HT-29 (cell line): ENCODE measurements at places on chromosomes 1 and 21. TPM values are rescaled to one million over a fixed set of nuclear protein-coding genes. Genes with fewer than 3 reads are reported as not detected.

GRCh38 chr1:43358121-43358745 is 548 bp upstream of the CDC20 start:
- peak; percentile 77 for DNase-seq

- DNase-seq, result no peak
Measured at GRCh38 chr1:2080140-2080539, 29.9 kb downstream of the PRKCZ start.

DNA sequence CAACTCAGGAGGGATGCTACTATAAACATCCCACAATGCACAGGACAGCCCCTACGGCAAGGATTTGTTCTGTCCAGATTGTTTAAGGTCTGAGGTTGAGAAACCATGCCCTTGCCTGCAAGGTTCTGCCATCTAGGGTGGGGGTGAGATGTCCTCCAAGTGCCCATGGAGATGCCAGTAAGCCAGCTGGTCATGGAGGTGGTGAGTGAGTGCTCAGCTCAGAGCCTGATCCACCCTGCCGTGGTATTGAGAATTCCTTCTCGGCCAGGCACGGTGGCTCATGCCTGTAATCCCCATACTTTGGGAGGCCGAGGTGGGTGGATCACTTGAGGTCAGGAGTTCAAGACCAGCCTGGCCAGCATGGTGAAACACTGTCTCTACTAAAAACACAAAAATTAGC is 13.3 kb upstream of the CTRC start:
- no peak for DNase-seq

GRCh38 chr1:182392050-182393028 is 749 bp upstream of the GLUL start:
- DNase-seq, result peak; percentile 46

DNA sequence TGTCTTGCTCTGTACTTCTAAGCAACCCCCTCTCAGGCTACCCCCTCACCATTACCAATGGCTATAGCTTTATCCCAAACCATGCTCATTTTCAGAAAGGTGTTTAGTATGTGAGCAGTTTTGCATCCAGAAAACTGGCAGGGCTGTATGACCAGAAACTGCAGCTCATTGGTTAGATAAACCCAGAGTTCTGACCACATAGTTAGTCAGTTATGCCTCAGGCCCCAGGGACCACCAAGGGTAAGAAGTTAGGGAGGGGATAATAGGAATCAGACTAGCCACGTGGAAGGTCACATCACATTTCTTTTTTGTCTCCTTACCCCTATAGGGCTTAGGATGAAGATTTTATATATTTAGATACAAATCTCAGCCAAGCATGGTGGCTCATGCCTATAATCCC is 1.2 kb downstream of the ITGA10 start:
- DNase-seq, result no peak

DNA sequence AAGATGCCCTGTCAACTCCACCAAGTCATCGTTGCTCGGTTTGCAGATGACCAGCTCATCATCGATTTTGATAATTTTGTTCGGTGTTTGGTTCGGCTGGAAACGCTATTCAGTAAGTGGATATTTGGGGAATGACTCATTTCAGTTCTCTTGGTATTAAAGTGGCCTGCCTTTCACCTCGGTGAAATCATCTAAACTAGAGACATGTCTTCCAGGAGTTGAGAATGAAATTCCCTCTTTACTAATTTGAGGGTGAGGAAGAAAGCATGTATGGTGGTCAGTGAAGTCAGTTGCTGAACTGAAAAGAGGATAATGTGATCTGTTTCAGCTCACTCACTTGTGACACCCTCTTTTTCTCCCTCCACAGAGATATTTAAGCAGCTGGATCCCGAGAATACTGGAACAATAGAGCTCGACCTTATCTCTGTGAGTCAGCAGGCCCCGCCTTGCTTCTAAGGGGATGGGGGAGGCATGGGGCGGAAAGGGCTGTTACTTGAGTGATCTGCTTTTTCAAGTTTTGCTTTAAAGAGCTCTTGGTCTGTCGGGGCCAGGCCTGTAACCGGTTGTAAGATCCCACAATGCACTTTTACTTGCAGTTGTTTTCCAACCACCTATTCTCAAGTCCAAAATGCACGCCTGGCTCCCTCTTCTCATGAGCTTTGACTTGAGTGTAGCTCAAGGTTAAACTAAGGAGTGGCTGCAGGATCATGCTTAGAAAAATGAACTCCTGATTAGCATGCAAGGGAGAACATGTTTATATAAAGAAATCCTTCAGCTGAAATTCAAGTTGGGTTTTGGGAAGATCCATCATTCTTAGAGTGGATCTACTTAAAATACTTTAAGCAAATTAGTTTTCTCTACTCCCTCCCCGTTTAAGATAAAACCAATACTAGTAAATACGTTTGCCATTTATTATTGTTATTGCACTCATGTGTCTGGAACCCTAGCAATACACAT is 59.8 kb downstream of the CAPN2 start:
- DNase-seq, result peak; percentile 61

- no peak for DNase-seq
Measured at GRCh38 chr1:36481091-36481490, 1.6 kb downstream of the CSF3R start.

DNA sequence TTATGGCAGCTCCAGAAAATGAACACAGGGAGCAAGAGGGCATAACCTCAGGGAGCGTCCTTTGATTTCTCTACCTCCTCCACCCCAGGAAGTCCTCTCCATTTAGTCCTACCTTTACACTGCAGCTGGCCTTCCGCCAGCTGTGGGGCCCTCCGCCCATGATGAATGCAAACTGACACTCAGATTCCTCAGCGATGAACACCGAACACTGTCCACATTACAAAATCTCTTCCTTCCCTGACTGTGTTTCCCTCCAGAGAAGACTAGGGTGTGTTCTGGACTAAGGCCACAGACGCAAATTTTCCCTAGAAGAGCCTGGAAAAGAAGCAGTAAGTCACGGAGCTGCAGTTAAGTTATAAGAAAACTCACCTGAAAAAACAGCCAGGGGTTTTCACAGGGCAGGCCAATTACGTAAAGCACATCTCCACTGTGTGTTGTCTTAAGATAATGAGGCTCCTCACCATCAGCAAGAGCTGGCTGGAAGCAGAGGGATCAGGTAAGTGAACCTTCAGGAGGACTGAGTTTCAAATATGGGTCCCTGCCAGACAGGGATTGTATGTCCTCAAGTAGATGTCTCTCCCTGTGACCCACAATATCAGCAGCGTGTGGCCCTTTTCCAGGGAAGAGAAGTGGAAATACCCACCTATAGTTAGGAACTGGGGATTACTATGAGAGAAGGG is 46.3 kb upstream of the ATP1B1 start:
- DNase-seq, result peak; percentile 89

- DNase-seq, result no peak
Measured at GRCh38 chr21:39654951-39655350, 42.2 kb downstream of the B3GALT5 start.

DNA sequence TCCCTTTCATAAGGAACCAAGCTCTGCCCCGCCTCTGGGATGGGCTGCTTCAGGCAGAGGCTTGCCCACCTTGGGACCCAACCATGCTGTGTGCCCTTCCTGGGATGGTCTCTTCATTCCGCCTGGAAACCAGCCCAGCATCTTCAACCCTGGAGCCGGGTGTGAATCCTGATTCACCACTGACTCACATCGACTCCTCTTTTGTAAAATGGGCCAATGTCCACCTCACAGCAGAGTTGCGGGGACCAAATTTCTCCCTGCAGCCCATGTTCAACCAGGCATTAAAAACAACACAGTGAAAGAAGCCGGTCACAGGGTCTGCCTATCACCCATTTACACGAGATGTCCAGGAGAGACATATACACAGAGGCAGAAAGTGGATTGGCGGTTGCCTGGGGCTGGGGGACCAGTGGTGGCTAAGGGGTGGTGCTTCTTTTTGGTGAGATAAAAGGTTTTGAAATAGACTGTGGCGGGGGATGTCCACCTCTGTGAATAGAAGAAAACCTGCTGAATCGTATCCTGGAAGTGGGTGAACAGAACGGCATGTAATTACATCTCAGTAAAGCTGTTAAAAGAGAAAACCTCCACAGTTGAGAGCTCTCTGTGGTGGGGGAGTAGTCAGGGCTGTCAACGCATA is 6.9 kb upstream of the GPR153 start:
- DNase-seq, result no peak

GRCh38 chr1:103901072-103901471 is 151.4 kb downstream of the AMY1C start:
- no peak for DNase-seq

GRCh38 chr1:246095443-246095842 is 411.6 kb downstream of the SMYD3 start:
- no peak for DNase-seq

DNA sequence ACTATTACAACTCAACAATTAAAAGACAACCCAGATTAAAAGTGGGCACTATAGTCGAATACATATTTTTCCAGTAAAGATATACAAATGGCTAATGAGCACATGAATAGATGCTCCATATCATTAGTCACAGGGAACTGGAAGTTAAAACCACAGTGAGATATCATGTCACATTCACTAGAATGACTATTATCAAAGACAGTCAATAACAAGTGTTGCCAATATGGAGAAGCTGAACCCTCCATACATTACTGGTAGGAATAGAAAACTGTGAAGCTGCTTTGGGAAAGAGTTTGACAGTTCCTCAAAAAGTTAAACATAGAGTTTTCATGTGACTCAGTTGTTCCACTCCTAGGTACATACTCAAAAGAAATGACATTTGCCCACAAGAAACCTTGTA is 30.6 kb upstream of the MRPS6 start:
- no peak for DNase-seq

DNA sequence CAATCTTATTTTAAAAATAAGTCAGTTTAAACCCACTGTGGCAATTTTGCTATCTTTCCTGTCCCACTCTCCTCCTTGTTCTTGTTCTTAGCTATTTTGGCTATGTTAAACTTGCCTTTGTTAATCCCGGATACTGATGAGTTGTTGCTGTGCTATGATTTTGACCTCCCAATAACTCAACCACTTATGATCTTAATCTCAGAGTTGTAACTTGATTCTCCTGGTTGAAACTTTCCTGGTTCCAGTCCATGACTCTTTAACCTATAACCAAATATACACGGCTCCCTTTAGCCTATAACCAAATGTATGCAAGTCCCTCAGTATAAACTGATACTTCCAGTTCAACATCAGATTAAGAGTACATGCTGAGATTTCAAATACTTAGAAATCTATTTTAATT is 15.6 kb upstream of the ACADM start:
- DNase-seq, result no peak

DNA sequence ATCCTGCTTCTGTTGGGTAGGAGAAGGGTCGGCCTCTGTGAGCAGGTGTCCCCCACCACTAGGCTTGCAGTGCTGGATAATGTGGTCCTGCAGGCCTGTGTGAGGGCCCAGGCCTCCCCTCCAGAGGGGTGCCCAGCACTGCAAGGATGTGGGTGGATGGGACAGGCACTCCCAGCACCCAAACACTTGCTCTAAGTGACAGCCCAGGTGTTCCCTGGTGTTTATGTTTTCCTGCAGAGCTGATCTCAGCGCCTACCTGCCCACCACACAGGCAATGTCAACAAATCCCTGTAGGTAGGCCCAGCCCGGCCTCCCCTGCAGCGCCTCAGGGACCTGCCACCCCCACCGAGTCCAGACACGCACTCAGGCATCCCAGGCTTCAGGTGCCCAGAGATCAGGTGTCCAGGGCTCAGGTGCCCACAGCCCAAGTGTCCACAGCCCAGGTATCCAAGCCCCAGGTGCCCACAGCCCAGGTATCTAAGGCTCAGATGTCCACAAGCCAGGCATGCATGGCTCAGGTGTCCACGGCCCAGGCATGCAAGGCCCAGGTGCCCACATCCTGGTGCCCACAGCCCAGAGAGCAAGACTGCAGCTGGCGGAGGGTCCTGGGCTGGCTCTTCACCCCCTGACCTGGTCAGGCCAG is 59.2 kb downstream of the WNT9A start:
- no peak for DNase-seq

- DNase-seq, result peak; percentile 37
Measured at GRCh38 chr21:43733529-43734071, 14.7 kb downstream of the PDXK start.

DNA sequence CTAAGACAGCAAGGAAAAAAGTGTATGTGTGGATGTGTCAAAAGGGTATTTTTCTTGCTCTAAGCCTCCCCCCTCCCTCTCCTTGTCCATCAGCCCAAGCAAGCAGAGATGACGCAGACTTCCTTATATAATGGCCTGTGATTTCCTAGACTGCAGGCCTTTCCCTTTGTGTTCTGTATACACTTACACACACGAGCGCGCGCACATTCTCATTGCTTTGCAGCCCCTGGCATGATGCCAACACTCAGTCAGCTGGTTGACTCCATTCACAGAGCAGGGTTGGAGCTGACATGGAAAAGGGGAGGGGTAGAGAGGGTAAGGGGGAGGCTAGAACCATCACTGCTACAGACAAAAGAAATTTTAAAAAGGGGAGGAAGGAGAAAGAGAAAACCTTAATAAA is 41.8 kb downstream of the GATAD2B start:
- DNase-seq, result peak; percentile 83

DNA sequence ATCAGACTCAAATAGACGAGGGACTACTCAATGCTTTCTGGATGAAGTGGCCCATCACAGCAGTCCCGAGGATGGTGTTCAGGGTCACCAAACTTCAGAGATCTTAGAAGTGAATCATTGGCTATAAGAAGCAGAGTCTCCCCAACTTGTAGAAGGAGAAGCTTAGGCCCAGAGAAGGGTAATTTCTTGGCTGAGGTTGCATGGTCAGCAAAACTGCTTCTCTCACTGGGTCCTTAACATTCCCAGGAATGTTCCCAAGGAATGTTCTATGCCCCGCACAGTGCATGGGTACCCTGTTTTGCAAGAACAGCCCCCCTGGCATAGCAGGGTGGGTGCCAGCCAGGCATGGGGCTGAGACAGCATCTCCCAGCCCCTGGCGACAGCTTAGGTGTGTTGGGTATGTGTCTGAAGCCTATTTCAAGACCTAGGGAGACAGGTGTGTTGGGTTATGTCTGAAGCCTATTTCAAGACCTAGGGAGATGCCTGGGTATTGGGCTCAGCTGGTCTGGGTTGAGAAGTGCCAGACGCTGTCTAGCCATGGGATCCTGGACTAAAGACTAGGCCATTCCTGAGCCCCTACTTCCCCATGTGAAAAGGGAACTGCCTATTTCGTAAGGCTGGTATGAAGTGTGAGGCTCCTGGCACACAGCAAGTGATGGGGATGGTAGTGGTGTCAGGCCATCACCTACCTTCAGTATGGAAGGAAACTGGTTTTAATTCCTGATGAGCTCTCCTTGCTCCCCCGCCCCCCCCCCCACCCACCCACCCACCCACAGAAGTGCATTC is 26.1 kb downstream of the PADI6 start:
- no peak for DNase-seq

DNA sequence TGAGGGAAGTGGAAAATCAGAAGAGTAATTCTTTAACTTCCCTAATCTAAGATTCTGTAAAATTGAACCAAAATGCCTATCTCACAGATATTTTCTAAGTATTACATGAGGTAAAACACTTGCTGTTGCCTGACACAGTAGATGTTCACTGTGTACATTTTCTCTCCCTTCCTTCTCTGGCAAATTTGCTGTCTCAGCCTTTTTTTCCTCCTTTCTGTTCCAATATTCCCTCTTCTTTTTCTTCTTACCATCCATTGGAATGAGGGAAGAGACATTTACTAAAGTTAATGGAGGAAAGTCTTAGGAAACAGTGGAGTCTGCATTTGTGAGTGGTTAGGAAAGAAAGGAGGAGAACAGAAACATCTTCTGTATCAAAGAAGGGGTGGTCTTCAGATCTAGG is 239.9 kb downstream of the ZP4 start:
- DNase-seq, result no peak

- DNase-seq, result no peak
Measured at GRCh38 chr1:114164840-114165543, 11.3 kb upstream of the SYT6 start.

Gene HAX1
- 111 and 139 TPM in 2 replicates for total RNA-seq

Gene PROX1
- total RNA-seq, result 0.94 and 1.0 TPM in 2 replicates

Gene TMEM82
- not detected in 2 replicates for total RNA-seq

Gene CTSK
- 0.61 and 1.5 TPM in 2 replicates for total RNA-seq
